Neural crest cell (in vitro differentiated cells): ENCODE measurements at places on chromosomes 11 and 22. TPM values are rescaled to one million over a fixed set of nuclear protein-coding genes. Genes with fewer than 3 reads are reported as not detected.

Gene FIBIN
- total RNA-seq = 0.30 and 0.44 TPM in 2 replicates

GRCh38 chr11:128859563-128860441 is 7.3 kb downstream of the KCNJ1 start:
- DNase-seq = peak; percentile 76

DNA sequence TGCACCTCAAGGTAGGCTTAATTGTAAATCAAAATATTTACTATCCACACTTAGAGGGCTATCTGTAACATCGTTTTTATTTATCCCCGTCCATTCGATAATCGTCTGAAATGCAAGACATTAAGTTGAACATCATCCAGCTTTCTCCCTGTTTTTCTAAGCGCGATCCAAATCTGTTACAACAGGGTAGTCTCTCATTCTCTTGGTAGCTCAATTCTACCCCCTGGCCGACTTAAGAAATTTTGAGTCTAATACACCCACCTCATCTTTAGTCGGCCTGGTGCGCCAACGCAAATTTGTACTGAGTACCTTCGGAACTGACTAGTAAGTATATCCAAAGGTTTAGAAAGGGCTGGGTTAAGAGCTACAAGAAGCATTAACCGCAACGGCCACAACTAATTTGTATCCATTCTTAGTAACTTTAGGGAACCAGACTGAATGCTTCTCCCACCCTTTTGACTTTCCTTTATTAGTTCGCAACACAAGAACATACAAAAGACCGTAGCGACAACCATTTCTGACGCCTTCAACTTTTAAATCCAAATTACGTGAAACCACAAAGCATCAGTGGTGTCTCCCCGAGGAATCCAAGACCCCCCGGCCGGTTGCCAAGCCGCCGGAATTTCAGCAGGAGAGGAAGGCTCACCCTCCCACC is 1.0 kb upstream of the ZNF143 start:
- DNase-seq = peak; percentile 7

Gene STT3A
- 133 and 144 TPM in 2 replicates for total RNA-seq

GRCh38 chr11:123640677-123641494 is 13.5 kb downstream of the SCN3B start:
- DNase-seq = peak; percentile 52

- DNase-seq = no peak
These were observed 30.1 kb upstream of the TMEM45B start for GRCh38 chr11:129785383-129786111.

DNA sequence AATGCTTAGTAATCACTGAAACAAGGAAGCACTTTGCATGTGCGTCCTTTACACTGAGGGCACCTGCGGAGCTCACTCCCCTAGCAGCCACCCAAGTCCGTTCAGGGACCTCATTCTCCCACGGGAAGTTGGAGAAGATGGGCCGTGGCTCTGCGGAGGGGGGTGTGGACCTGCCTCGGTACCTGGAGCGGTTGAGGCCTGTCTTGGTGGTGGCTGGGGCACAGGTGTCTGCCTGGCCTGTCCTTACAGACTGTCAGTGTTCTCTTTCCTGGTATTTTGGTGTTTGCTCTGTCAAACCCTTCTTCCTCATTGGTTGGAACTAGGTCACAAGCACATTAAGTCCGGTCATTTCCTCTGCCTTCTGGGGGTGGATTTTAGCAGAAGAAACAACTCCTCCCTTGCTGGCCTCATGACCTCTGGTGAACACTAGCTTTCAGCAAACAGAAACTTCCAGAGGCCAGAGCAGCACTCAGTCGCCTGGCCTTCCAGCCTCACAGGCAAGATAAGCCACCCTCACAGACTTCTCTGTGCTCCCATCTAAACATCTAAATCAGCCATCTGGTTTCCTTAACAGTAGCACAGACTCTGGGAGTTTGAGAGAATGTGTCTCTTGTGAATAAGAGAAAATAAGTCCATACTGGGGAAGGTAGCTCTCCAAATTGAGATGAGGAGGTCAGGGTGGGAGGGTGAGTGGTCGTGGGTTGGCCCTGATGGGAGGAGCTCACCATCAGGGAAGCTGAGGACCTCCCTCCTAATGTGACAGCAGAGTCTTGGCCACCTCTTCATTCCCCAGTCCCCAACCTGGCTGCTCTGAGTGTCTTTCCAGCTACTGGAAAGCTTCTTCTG is 8.6 kb downstream of the SNAP29 start:
- DNase-seq = no peak

Gene MS4A12
- not detected in 2 replicates for total RNA-seq

GRCh38 chr22:26437694-26438392 is 8.8 kb downstream of the ASPHD2 start:
- no peak for DNase-seq

Gene FBXO3
- total RNA-seq = 23.2 TPM in 2 replicates

Gene PHLDB1
- total RNA-seq = 108 and 120 TPM in 2 replicates

GRCh38 chr11:78773077-78773476 is 198.4 kb upstream of the NARS2 start:
- no peak for DNase-seq

DNA sequence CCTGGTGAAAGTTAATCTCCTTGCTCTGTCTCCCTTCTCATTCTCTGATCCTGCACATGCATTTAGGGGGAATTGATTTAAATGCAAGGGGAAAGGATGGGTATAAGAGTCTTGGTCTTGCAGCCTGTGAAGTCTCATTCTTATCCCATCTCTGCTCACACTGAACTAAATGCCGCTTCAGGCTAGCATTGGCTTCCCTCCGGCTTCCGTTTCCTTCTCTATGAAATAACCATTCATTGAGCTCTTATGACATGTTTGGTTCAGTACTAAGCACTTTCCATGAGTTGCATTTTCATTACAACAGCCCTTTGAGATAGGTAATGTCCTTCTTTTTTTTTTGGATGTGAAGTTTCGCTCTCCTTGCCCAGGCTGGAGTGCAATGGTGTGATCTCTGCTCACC is 5.6 kb downstream of the ZBTB16 start:
- no peak for DNase-seq

- no peak for DNase-seq
These were observed 56.0 kb downstream of the PISD start for GRCh38 chr22:31605851-31606585.

GRCh38 chr11:127875131-127875530 is 712.2 kb downstream of the ETS1 start:
- no peak for DNase-seq

Gene ZNF280B
- total RNA-seq = 7.3 and 8.6 TPM in 2 replicates

DNA sequence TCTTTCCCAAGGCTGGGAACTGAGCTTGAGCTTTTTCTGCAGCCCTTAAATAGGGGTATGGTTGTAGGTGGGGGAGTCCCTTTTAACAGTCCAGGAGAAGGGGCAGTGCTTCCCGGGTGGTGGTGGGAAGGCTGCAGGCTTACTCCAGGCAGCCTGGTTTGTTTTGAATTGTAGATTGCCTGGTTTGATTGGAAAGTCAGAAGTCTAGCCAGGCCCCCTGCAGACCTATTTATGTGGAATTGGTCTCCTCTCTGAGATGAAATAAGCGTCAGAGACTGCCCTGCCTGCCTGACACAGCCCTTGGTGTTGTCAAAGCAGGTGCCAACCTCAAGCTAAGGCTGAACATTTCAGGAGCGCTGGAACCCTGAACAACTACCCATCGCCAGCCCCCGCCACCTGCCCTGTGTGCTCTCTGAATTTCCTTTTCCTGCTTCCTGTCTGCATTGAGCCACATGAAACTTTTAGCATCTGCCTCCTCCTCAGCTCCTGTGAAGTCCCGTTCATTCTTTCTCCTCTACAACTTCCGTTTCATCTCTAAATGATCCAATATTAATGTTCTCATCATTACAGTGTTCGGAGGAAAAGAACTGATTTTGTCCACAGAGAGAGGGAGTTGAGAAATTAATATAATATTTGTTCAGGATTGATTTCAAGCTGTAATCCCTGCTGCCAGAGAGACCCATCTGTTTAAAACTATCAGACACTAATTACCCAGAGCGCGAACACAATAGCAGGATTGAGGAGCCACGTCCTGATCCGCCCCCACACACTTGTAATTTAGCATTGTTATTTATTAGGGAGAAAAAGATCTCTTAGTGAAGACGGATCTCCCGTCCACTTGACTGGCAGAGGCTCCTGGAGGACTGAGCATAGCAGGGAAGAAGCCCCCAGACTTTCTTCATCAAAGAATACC is 136.5 kb downstream of the TRIM29 start:
- DNase-seq = no peak

- DNase-seq = peak; percentile 4
These were observed 7.4 kb downstream of the ZFTA start for GRCh38 chr11:63761188-63761587.

DNA sequence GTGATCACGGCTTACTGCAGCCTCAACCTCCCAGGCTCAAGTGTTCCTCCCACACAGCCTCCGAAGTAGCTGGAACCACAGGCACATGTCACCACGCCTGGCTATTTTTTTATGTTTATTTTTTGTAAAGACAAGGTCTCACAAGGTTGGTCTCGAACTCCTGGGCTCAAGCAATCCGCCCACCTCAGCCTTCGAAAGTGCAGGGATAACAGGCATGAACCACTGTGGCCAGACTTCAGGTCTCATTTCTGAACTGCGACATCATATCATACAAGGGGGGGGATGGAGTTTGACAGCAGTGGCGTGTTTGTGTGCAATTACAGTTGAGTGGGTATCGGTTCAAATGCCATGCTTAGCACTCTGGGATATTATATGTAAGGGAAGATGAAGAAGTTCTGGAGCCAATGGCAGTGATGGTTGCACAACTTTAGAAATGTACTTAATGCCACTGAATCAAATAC is 6.9 kb downstream of the NAALADL1 start:
- no peak for DNase-seq

DNA sequence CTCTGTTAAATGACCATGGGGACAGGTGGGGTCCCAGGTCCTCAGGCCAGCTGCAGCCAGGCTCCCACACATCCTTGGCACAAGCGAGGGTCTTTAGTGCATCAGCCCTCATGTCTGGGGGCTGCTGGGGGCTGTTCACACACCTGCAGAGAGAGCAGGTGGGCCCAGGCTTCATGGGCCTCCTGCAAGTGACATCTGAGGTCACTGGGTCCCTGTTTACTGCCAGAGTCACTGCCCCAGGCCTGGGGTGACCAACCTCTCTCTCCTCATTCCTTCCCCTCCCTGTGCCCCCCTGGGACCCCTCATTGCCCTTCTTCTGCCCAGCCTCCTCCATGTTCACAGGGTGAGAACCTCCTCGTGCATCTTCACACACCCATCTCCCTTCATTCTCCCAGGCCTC is 92.4 kb downstream of the RTL6 start:
- no peak for DNase-seq

DNA sequence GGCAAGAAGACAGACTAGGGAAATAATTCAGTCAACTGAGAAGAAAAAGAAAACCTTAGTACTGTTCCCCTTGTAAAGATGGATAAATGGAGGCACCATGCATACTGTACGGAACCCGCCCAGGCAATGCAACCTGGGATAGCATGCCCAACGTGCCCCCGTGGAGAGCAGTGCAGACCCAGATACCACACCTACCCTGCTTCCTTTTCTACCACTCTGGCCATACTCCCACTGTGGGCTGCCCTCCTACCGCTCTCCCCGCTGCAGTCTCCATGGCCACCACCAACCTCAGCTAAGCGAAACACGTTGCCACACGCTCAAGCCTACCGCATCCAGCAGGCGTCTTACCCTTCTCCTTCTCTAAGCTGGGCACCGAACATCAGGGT is 117.4 kb upstream of the SERPIND1 start:
- no peak for DNase-seq

GRCh38 chr22:26674211-26675190 is 17.1 kb downstream of the MIAT start:
- DNase-seq = no peak
